ENCODE measurements at places on chromosomes 2 and 18.

- no peak for DNase-seq
Observed at GRCh38 chr18:59718108-59718463, 20.9 kb upstream of the CCBE1 start.

GRCh38 chr2:67650291-67651133, 253.4 kb downstream of the ETAA1 start:
- DNase-seq, result peak; percentile 19

DNA sequence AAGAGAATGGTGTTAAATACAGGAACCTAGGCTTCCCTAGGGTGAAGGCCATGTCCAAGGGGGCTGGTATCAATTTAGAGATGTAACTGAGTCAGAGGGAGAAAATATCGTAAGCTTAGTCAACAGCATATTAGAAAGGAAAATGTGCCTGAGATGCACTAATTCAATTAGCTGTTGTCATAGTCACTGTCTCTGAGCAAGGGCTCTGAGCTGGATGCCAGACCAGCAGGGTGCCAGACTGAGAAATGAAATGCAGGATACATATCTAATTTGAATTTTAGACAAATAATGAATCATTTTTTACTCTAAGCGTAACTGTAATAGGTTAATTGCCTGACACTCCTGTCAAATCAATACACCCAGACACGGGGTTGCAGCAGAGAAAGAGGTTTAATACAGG, 11.4 kb upstream of the SLC35F6 start:
- no peak for DNase-seq

GRCh38 chr2:158120102-158120501, 18.4 kb downstream of the UPP2 start:
- DNase-seq, result no peak

DNA sequence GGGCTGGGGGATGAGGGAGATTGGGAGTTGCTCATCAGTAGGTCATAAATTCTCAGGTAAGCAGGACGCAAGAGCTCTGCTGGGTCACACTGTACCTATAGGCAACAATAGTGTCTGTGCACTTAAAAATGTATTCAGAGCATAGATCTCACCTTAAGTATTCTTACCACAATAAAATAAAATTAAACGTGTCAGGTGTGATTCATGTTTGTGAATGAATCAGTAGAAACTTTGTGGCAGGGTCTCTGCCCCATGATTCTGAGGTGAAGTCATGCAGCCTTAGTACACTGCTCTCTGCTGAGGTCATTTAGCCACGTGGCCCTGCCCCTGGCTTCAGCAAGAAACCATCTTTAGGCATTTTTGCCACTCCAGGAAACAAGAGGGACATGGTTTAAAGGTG, 253.8 kb downstream of the FBXO15 start:
- DNase-seq, result no peak

DNA sequence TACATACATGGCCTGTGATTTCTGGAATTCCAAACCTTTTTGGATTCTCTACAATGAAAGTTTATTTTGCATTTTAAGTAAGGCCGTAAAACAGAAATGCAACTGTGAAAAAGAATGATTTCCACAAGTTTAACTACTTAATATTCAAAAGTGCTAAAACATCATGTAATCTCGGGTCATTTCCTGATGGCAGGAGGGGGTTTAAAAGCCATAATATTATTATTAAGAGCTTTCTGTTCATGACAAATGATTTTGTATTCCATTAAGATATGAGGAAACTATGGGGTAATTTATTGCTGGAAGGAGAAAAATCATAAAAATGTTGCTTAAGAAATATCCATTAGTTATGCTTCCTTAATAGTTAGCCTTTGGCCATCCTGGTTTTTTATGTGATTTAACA, 65.7 kb downstream of the COL4A3 start:
- DNase-seq, result no peak

Data from GOT3 (cell line).